ENCODE measurements at places on chromosomes 7 and 10.
A peak's percentile ranks its signal among the peaks of the same experiment; 100 is the strongest.

- no peak for DNase-seq
These were observed 61.5 kb downstream of the CTTNBP2 start for GRCh38 chr7:117811696-117812095.

DNA sequence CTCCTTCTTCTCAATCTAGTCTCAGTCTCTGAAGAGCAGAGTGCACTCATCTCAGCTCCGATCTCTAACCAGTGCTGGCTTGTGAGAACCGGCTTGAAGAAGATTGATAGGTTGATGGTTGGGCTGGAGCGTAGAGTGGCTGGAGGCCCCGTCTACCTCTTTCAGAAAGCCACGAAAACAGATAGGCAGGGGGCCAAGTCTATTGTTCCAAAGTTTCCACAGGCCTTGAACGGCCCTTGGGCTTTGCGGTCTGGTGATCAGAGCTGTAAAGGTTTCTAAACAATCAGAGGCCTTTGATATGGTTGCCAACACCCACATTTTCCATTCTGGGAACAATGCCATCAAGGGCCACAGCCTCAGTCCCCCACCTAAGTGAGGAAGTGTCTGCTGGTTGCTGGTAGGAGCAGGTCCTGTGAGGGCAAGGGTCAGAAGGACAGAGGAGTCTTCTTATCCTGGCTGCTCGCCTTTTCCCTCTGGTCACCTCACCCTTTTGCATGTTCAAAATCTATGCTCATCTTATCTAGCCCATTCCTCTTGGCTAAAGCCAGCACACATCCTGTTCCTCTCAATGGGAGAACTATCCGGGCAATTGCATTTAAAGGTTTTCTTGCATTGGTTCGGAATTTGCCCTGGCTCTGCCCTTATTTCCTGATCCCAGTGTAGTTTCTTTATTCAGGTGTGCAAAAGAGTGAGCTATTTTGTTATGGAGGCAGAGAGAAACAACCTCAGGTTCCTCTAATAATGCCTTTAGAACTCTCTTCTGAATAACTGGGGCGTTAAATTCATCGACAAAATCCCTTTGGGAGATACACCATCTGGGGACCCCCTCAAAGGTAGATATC lies 70.3 kb upstream of the KMT2E start:
- DNase-seq, result peak; percentile 70

DNA sequence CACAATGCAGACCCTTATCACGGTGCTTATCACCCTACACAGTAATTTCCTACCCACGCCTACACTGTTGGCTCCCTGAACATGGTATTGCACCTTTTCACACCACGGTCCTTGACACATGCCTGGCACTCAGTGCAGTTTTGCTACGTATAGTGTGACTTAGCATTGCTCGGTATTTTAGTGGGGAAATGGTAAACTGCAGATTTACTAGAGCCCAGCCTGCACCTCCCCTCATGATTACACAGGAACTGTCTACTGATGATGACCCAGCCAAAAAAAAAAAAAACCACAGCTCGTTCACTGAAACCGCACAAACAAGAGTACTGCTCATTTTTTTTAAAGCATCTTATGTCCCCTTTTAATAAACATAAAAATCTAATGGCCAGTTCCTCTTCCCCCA lies 124.2 kb upstream of the ZNF746 start:
- no peak for DNase-seq

GRCh38 chr10:4022473-4022872 lies 237.5 kb upstream of the KLF6 start:
- no peak for DNase-seq

DNA sequence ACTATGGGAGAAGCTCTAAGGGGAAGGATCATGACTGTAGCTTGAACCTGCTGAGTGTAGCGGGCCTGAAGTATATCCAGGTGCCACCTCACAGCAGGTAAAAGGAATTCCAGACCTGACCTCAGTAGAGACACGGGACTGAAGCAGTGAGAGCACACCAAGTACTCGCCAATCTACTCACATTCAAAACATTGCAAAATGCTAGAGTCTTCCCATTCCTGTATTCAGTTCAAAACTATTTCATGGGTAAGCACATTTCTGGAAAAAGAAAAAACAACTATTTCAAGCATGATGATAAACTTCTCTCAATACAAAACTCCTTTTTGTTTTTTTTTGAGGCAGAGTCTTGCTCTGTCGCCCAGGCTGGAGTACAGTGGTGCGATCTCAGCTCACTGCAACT lies 121.9 kb upstream of the AUTS2 start:
- no peak for DNase-seq

DNA sequence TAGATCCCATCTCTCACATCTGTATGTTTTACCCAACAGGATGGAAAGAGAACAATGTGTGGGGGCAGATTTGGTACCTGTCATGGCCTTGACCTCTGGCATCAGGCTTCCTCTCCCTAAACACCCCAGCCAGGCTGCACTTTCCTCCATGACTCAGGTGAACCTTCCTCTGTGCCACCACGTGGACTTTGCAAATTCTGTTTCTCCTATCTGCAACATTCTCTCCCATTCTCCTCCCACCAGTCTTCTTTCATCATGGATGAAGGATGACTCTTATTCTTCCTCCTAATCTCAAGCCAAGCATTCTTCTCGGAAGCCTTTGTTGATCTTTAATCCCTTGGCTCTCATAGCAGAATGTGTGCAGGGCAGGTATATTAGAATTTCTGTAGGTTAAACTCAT lies 355.4 kb downstream of the KCNMA1 start:
- DNase-seq, result no peak

DNA sequence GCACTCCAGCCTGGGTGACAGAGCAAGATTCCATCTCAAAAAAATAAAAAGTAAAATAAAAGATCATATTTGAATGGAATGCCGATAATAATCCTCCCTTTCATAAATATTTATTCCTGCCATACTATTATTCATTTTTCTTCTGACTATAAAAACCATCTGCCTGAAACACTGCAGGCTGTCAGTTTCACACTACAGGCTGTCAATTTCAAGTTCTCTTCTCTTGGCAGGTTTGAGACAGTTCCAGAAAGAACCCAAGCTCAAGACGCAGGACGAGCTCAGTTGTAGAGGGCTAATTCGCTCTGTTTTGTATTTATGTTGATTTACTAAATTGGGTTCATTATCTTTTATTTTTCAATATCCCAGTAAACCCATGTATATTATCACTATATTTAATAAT lies 18.2 kb upstream of the AGBL3 start:
- DNase-seq, result no peak

DNA sequence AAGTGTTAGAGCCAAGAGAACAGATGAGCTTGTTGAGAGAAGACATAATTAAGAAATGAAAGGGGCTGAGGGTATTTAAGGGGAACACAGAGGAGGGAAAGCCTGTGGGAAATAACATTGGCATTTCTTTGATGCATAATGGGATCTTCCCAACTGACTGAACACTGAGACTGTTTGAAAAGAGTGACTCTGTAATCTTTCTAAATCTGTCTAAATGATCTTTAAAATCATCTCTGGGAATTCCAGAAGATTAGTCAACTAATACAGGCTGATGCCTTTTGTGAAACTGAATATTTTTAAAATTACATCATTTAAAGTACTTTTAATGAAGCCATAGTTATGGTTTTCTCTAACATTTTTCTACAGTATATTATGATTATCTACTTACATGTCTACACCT lies 17.4 kb upstream of the SLC35G1 start:
- no peak for DNase-seq

DNA sequence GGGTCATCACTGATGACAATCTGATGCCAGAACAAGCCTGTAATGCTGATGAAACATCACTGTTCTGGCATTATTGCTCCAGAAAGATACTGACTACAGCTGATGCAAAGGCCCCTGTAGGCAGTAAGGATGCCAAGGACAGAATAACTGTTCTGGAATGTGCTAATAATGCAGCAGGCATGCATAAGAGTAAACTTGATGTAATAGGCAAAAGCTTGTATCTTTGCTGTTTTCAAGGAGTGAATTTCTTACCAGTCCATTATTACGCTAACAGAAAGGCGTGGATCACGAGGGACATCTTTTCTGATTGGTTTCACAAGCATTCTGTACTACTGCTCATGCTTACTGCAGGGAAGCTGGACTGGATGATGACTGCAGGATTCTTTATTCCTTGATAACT lies 18.7 kb downstream of the LCOR start:
- DNase-seq, result no peak

Data from activated T-cell treated with anti-CD3 and anti-CD28 coated beads, Interleukin-2, amount 50 U/mL, for 1 hour (primary cell).